Sciatic nerve (tissue), 2 donors: ENCODE measurements at places on chromosomes 2 and 18.
A peak's percentile ranks its signal among the peaks of the same experiment; 100 is the strongest.

DNA sequence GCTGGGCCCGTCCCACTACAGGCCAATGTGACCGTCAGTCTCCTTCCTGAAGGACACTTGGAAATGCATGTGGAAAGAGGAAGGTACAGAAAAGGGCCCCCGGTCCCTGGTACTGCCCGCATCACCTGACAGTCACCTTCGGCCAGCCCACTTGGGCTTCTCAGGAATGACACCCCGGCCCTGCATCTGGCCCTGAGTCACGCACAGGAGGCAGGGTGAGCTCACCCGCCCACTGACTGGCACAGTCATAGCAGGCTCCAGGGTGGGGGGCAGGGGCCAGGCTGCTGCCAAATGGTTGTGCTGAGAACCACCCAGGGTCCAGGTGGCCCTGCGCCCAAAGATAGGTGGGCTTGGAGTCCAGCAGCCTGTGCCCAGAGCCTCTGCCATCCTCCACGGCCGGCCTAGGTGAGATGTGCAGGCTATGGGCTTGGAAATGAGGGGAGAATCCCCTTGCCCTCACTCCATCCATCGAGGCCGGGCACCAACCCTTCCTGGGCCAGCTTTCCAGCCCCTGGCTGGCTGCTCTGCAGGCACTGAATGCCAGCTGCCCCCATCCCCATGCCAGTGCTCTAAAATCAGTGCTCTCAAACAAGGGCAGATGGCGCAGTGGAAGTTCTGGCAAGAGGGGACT lies 14.1 kb downstream of the EMX1 start:
- DNase-seq, result peak; percentile 43

- no peak for DNase-seq
Observed at GRCh38 chr2:25618676-25619075, 54.7 kb downstream of the DTNB start.

- DNase-seq, result no peak
Observed at GRCh38 chr2:55236992-55237543, 4.6 kb downstream of the RPS27A start.

GRCh38 chr18:8705238-8705960 lies at the start of gene MTCL1:
MTCL1 (plus strand) TSS chr18:8705556; CDS start chr18:8705661, 105 bp downstream.
- peak; percentile 65 for DNase-seq

DNA sequence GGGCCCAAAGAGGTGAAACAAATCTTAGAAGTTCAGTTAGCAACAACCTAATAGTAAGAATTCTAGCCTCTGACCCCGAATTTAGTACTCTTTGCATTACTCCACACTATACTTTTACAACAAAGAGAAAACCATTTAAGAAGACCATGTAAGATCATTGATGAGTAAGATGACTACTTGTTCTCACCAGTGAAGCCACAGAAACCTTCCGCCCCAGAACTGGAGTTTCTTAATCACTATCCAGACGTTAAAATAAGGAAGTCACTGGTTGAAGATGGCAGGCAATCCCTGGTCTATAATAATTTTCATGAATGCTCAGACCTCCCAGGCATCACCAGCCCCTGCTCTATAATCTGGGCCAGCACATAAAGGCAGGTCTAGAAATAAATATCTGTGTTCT lies 95.0 kb downstream of the TMEM163 start:
- no peak for DNase-seq

DNA sequence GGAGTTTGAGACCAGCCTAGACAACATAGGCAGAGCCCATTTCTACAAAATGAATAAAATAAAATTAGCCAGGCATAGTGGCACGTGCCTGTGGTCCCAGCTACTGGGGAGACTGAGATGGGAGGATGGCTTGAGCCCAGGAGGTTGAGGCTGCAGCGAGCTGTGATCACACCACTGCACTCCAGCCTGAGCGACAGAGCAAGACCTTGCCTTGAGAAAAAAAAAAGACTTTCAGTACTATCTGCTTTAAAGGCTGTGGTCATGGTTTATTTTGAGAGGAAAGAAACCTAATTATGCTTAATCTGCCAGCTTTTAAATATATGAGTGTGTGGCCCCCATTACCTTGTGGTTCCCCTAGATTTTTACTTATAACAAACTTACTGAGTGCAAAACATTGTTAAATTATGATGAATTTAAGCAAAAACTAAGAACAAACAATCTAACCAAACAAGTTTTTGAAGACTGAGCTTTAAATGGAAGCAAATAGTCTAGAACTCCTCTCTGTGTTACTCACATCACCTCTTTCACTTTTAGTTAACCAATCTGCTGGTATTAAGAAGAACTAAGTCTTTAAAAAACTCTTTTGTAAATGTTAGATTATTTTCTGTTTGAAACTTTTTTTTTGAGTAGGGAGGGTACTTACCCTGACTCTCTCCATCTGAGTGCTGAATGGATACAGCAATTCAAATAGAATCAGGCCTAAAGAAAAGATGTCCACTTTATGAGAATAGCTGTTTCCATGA lies 65.4 kb downstream of the EIF2AK3 start:
- DNase-seq, result no peak

- DNase-seq, result peak; percentile 30
Observed at GRCh38 chr2:112182581-112183034, 44.4 kb downstream of the FBLN7 start.

GRCh38 chr2:233857511-233858141 lies 3.3 kb upstream of the HJURP start:
- DNase-seq, result no peak

- DNase-seq, result no peak
Observed at GRCh38 chr2:239471011-239471792, 70.4 kb upstream of the HDAC4 start.

GRCh38 chr18:39057423-39058064 lies 1491.9 kb upstream of the CELF4 start:
- DNase-seq, result no peak

DNA sequence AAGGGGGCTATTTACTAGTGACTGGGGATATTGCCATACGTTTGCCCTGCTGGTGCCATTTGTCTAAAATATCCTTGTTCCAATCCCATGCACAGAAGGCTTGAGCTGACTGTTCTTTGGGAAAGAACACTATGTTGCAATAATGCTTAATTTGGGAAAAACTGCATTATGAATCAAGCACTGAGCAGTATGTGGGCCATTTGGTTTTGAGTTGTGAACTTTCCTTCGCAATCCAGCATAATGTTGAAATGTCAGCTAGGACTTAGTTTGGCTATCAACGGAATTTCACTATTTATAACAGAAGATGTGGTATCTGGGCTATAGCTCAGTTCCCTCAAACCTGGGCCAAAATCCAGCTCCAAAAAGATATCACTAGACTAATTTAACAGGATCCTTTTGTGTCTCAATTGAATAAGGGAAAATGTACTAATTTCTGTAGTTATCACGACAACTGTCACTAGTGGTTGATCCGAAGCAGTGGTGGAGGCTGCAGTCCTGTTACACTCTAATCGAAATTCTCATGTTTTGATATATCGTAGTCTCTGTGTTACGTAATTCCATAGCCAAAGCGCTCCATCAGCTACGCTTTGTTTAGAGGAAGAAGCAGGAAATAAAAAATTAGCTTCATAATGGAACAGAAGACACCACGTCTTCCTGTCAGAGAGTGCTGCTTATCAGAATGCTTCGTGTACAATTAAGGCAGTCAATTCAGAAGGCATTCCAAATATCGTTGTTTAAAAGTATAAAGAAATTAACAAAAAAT lies 686.8 kb upstream of the SALL3 start:
- no peak for DNase-seq

GRCh38 chr2:224405841-224406370 lies 4.0 kb upstream of the FAM124B start:
- DNase-seq, result no peak

DNA sequence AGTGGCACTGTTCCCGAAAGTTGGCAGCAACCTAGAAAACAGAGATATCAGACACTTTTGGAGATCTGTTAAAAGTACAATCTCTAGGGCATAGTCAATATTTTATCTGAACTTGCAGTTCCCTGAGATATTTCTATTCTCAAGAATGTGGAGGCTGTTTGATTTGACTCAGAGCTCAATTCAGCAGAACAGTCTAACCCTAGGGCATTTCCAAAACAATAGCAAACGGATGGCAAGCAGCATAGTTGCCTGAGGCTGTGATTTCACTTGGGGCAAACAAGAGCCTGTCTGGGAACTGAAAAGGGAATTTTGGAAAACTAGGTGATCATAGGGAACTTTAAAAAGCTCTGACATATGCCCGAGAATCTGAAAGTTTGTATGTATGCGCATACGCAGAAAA lies 772.8 kb upstream of the LRRTM1 start:
- no peak for DNase-seq

GRCh38 chr18:2964361-2965010 lies 48.5 kb downstream of the LPIN2 start:
- no peak for DNase-seq

DNA sequence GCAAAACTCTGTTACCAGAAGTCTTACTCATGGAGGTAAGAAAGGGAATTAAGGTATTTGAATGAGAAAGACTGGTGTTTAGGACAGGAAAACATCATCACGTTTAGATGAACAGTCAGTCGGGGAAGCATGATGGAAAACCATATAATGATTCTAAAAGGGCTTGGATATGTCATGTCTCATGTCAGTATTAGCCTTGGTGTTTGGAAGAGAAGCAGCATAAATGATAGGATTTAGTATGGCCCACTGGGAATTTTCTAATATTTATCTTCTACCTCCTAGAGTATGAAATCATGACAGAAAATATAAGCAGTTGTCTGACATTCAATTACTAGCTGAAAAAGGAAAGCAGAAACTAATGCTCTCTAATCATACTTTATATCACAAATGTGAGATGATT lies 1643.6 kb upstream of the CELF4 start:
- DNase-seq, result no peak

- DNase-seq, result no peak
Observed at GRCh38 chr2:211170843-211171242, 614.4 kb downstream of the CPS1 start.

DNA sequence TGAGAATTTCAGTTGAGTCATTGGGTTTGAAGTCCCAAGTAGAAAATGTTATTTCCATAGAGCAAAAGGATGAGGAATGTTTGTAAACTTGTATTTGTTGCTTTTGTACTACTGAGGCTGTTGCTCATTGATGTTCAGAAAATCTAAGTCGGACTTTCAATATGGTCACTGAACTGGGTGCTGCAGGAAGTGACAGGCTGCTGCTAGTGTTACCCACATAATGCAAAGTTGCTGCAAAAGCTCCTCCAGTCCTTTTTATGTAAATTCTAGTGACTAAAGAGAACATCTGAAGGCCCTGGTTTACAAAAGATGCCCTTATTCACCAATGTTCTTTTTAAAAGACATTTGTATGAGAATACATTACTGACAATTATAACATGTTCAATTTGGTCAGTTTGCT lies 131.1 kb upstream of the FAM98A start:
- DNase-seq, result no peak

- DNase-seq, result no peak
Observed at GRCh38 chr18:32460171-32460731, 10.4 kb downstream of the GAREM1 start.

- DNase-seq, result no peak
Observed at GRCh38 chr2:179771791-179772190, 89.6 kb downstream of the ZNF385B start.

GRCh38 chr18:43876286-43876685 lies 599.0 kb upstream of the SYT4 start:
- DNase-seq, result no peak

GRCh38 chr2:172806996-172807395 lies 71.4 kb downstream of the RAPGEF4 start:
- DNase-seq, result no peak

DNA sequence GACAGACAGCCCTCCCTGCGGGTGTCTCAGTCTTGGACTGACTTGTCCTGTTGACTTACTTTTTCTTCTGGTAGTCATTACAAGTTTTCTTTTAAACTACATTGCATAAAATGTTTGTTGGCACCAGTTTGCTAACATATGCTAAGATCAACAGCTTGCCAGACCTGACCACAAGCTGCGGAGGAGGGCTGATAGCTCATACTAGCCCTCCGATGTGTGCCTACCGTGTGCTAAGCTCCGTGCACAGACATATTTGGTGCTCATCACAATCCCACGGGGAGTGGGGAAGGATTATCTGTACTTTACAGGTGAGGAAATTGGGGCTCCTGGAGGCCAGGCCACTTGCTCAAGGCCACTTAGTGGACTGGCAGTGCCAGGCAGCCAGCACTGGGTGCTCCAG lies 72.8 kb upstream of the YPEL5 start:
- no peak for DNase-seq

- DNase-seq, result no peak
Observed at GRCh38 chr2:232741294-232741693, 35.1 kb downstream of the KCNJ13 start.

- no peak for DNase-seq
Observed at GRCh38 chr2:153766415-153766814, 105.3 kb upstream of the GALNT13 start.

GRCh38 chr2:233140077-233140585 lies 80.0 kb downstream of the INPP5D start:
- no peak for DNase-seq

- no peak for DNase-seq
Observed at GRCh38 chr18:68507781-68508180, 207.1 kb downstream of the TMX3 start.

DNA sequence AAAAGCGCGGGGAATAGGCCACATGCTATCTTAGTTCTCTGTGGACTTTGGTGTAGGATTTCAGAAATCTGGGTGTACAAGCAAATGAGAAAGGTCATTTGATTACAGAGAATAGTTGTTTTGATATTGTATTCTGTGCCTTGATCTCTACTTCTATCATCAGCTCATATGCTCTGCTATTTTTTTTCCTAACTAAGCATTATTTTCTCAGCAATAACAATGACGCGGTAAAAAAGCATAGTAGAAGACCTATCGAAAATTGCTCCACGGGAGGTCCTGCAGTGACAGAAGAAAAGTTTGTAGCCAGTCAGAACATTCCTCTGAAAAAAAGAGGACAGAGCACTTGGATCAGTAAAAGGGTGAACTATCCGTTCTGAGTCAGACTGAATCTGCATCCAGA lies 2.8 kb upstream of the SETBP1 start:
- DNase-seq, result no peak

DNA sequence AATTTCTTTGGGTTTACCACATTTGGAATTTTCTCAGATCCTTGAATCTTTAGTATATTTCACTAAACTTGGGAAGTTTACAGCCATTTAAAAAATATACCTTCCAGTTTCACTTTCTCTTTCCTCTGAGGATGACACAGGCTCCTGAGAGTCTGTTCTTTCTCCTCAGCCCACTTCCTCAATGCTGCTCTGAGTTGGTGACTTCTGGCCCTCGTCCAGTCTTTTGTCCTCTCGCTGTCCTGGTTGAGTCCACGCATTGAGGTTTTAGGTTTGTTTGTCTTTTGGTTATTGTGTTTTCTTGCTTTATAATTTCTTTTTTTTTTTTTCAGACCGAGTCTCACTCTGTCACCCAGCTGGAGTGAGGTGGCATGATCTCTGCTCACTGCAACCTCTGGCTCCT lies 40.7 kb upstream of the GALR1 start:
- DNase-seq, result no peak

DNA sequence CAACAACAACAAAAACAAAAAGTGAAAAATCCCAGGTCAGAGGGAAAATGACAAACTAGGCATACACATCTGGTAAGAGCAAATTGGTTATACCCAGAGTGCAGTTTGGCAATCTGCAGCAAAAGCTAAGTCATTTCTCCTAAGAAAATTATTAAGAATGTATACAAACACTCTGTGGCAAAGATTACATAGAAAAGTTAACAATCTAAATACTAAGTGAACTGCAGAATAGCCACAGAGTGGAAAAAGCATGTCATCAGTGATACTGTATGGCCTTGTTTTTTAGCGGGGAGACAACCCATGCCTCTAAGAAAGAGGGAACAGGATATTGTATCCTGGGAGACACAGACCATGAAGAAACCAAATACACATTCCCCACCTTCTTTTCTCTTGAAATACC lies 136.0 kb upstream of the ITGB6 start:
- no peak for DNase-seq

GRCh38 chr2:71455741-71456569 lies 2.6 kb downstream of the DYSF start:
- DNase-seq, result no peak
